M059J (cell line): ENCODE measurements at places on chromosomes 1 and 21. TPM values are rescaled to one million over a fixed set of nuclear protein-coding genes. Genes with fewer than 3 reads are reported as not detected.

Gene MGST3
- 89.6 and 99.6 TPM in 2 replicates for total RNA-seq

Gene FMO4
- 9.9 and 10.2 TPM in 2 replicates for total RNA-seq

Gene GBP3
- 88.8 and 89.5 TPM in 2 replicates for total RNA-seq

Gene FHAD1
- 0.64 and 1.3 TPM in 2 replicates for total RNA-seq

Gene RPTN
- total RNA-seq, result not detected in 2 replicates

Gene H3-3A
- total RNA-seq, result 343 and 398 TPM in 2 replicates

Gene SLC25A34
- total RNA-seq, result 0.27 and 0.44 TPM in 2 replicates

Gene ADCY10
- 0.15 TPM in 1 of 2 replicates, not detected in the other for total RNA-seq

Gene GCSAML
- 0.42 and 0.84 TPM in 2 replicates for total RNA-seq

Gene PLA2G2C
- total RNA-seq, result not detected in 2 replicates

Gene SLC25A33
- 11.3 and 15.5 TPM in 2 replicates for total RNA-seq

Gene IFI44
- 536 and 601 TPM in 2 replicates for total RNA-seq

Gene PTGS2
- 29.4 and 29.9 TPM in 2 replicates for total RNA-seq

Gene SYT14
- total RNA-seq, result 3.7 and 6.1 TPM in 2 replicates

Gene KRTAP12-2
- total RNA-seq, result not detected in 2 replicates

Gene USH2A
- not detected in 2 replicates for total RNA-seq

Gene WDR64
- not detected in 2 replicates for total RNA-seq

Gene SLC1A7
- total RNA-seq, result 0.25 TPM in 1 of 2 replicates, not detected in the other

Gene C1orf115
- total RNA-seq, result 0.02 and 0.54 TPM in 2 replicates

Gene APCS
- not detected in 2 replicates for total RNA-seq

Gene NEXN
- 6.0 and 10.4 TPM in 2 replicates for total RNA-seq

Gene NOS1AP
- 0.76 and 0.79 TPM in 2 replicates for total RNA-seq

Gene TMEM269
- total RNA-seq, result 0.02 TPM in 1 of 2 replicates, not detected in the other

Gene LEMD1
- not detected in 2 replicates for total RNA-seq

Gene TCHHL1
- total RNA-seq, result not detected in 2 replicates

Gene FBXO2
- 2.7 and 7.5 TPM in 2 replicates for total RNA-seq

Gene BMP8B
- 0.12 and 0.15 TPM in 2 replicates for total RNA-seq

Gene FAM131C
- 0.71 and 1.7 TPM in 2 replicates for total RNA-seq

Gene RUSC1
- 49.0 and 52.9 TPM in 2 replicates for total RNA-seq

Gene FAM72C
- total RNA-seq, result 4.3 and 5.2 TPM in 2 replicates

Gene C1orf198
- total RNA-seq, result 56.8 and 83.4 TPM in 2 replicates
